ENCODE measurements at places on chromosomes 13 and 19.
A peak's percentile ranks its signal among the peaks of the same experiment; 100 is the strongest.

DNA sequence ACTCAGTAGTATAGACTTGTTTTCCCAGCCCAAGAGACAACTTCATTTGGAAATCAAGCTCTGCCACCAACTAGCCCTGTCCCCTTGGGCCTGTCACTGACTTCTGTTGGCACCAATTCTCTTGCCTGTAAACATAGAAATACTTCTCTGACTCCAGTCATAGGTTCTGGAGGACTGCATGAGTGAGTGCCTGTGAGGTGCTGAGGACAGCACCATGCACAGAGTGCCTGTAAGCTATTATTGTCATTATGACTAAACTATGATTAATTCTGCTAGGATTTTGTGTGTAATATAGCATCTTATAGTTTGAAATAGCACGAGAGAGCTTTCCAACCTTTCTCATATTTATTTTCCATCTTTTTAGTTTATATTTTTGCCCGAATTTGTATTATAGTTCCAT is 247.9 kb downstream of the MYO16 start:
- peak; percentile 47 for DNase-seq

- no peak for DNase-seq
These were observed 111.3 kb downstream of the SLC7A1 start for GRCh38 chr13:29484236-29484635.

GRCh38 chr13:80040196-80040980 is 300.5 kb downstream of the SPRY2 start:
- peak; percentile 98 for DNase-seq

- peak; percentile 14 for DNase-seq
These were observed 43.7 kb downstream of the NUMBL start for GRCh38 chr19:40646743-40647254.

DNA sequence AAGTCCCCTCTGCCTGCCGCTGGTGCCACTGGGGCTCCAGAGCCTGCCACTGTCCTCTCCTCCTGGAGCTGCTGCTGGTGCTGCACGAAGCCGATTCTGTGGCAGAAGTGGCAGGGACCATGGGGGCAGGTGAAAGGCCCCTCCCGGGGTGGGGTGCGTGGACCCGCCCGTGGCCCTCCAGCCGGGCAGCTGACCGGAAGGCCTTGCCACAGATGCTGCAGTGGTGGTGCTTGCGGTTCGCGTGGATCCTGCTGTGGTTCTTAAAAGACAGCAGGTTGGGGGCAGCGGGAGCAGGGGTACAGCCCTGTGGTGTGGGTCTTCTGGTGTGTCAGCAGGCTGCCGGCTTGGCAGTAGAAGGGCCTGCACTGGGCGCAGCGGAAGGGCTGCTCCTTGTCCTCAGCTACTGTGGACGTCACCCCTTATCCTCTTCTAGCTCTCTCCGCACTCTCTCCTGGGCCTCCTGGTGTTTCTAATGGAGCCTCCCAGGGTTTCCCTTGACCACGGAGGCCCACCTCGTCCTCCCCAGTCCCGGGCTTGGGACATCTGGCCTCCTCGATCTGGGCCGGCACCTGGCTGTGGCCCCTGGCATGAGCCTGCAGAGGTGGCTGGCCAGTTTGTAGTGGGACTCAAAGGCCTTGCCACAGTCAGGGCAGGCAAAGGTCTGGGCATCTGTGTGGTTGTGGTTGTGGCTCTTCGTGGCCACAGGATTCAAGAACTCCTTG is 380.4 kb downstream of the OLFM4 start:
- no peak for DNase-seq

DNA sequence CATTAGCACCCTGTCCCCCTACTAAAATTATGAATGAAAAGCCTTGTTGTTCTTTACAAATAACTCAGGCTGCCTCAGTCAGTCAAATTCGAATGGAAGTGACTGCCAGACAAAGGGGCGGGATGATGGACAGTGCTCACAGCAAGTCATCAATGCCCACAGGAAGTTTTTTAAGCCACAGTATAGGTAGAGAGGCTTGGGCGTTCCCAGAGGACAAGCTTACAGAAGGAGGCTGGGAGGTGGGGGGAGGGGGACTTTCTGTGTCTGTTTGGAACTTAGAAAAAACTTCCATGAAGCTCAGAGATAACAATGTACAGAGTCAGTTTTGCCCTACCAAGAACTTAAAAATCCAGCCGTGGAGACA is 18.5 kb upstream of the SPRY2 start:
- DNase-seq, result no peak

DNA sequence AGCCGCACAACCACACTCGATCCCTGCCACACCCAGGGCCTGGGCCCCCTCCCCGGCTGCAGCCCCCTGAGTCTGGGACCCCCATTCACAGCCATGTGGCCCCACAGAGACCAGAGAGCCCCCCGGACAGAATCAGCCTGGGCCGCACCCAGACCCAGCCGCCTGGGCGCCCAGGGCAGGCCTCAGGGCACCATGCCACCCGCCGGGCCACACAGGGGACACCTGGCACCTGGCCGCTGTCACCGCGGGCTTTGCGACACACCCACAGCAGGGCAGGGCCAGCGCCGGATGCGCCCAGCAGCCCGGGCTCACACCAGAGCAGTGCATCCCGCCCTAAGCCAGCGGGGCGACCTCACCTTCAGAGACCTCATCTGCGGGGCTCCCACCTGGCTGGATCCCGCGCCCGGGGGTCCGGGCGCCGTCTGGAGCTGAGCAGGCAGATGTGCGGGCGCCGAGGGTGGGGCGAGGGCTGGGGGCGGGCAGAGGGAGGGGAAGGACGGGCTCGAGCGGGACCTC is 443 bp downstream of the TBXA2R start:
- no peak for DNase-seq

- no peak for DNase-seq
These were observed 185.4 kb downstream of the KDM4B start for GRCh38 chr19:5154129-5154798.

- DNase-seq, result no peak
These were observed 24.8 kb downstream of the WBP4 start for GRCh38 chr13:41085961-41086585.

- peak; percentile 69 for DNase-seq
These were observed 18.8 kb downstream of the UBE2L5 start for GRCh38 chr13:30440910-30441703.

- DNase-seq, result no peak
These were observed 124.5 kb downstream of the COL4A1 start for GRCh38 chr13:110182461-110182860.

DNA sequence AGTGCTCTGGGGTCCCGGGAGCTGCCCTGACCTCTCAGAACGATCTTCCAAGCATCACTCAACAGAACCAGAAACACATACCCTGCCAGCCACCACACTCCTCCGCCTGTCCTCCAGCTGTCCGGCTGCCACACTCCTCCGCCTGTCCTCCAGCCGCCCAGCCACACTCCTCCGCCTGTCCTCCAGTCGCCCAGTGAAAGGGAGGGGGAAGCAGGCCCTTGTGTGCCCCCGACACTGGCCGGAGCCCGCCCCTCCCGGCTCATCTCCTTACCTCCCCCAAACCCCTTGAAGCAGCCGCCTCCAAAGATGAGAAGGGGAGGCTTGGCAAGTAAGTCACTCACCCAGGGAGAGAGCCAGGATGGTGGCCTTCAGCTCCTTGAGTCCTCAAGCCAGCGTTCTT is 40.2 kb downstream of the STK24 start:
- no peak for DNase-seq

DNA sequence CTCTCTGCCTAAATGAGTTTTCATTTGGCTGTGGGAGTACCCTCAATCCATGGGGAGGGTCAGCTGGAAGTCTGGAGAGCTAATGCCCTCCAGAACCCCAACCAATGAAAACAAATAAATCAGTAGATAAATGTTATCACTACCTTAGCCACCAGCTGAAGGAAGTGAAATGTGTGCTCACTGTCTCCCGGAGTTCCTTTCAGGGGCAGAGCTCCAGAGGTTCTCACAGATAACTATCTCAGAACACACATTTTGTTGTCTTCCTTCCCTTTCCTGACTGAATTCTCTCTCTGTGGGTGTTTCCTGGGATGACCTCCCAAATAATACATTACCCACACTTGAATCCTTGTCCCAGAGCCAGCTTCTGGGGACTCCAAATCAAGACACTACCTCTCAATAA is 779.6 kb downstream of the DIAPH3 start:
- no peak for DNase-seq

- no peak for DNase-seq
These were observed 30.8 kb upstream of the IGFL1 start for GRCh38 chr19:46198756-46199155.

GRCh38 chr13:113166681-113167080 is 8.2 kb downstream of the PROZ start:
- DNase-seq, result no peak

DNA sequence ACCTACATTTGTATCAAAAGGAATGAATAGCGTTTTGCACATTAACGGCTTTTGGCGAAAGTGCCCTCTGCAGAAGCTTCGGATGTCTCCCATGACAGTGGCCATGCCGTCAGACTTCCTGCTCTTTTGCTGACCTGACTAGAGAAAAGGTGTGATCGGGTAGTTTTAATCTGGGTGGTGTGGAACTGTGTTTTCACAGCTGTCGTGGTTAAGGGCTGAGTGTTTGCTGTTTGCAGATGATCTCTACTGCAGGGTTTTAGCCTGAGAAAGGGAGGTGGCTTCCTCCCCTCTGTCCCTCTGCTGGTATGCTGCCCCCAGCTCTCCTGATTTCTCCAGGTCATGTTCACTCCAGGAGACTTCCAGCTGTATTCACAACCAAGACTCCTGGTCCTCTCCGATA is 22.4 kb downstream of the ZNF71 start:
- no peak for DNase-seq

GRCh38 chr13:58843071-58843470 is 1211.5 kb downstream of the PCDH17 start:
- DNase-seq, result no peak

DNA sequence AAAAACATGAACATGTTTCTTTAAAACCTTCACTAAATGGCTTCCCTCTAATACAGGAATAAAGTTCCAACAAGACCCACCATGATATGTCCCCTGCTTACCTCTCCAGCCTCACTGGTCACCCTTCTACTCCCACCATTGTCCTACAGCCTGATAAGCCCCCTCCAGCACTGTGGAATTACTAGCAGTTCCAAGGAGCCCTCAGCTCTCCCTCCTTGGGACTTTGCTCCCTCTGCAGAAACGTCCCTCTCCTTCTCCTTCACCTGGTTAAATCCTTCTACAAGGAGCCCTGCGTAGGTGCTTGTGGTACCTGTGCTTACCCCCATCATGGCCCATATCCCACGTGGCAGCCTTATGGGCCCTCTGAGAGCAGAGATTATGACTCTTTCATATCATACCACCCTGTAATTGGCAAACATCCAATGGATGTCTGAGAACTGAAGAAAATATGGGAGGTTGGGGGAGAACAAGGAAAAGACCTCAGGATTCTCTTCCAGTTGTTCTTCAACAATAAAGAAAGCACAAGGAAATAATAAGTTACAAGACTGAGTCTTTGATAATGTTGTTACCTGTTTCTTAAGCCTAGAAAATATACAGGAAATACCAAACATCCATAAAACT is 26.1 kb upstream of the DOCK9 start:
- no peak for DNase-seq

DNA sequence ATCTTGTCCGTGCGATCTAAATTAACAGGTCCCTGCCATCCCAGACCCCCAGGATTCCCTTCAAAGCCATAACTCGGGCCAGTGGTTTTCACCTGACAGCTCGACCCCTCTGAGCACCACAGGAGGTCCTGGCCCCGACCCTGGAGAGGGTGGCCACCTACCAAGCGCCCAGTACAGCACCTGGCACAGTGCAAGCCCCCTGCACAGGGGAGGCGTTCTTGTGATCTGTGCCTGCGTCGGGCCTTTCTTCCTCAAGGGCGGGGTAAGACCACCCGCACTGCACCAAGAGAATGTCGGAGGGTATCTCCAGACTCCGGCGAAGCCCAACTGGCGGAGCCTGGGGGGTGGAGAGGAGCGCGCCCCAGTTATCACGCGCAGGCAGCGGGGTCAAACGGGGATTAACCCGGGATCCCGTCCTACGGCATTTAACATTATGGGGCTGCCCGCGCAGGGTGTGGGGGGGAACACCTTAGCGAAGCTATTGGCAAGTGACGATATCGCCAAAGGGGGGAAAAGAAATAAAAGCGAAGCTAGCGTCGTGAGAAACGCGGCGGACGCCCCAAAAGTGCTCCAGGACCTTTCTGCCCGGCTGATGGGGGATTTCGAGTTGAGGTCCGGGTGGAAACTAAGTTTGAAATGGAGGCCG is 1.3 kb upstream of the HNRNPL start:
- DNase-seq, result no peak

- DNase-seq, result no peak
These were observed 502 bp downstream of the VRK3 start for GRCh38 chr19:50024719-50025021.

DNA sequence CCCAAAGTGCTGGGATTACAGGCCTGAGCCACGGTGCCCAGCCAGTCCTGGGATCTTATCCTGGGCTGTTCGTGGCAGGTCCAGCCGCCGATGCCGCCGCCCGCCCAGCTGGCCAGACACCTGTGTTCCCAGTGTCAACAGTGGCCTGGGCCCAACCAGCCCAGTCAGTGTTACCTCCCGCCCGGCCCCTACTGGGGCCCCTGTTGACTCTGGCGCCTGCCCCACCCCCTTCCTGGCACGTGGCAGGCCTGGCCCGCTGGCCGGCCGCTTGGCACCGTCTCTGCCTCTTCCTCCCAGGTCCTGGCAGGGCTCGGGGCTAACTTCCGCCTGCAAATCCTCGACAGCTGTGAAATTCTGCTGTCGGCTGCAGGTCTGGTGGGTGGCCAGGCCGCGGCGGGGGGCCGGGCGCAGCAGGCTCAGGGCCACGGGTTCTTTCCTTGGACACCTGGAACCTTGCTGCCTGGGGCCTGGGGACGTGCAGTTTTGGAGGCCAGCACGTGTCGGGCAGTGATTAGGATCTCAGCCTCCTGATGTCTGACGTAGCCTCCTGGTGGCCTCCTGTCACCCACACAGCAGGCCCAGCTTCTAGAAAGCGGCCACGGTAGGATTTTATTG is 9.1 kb downstream of the ARID3A start:
- DNase-seq, result no peak

DNA sequence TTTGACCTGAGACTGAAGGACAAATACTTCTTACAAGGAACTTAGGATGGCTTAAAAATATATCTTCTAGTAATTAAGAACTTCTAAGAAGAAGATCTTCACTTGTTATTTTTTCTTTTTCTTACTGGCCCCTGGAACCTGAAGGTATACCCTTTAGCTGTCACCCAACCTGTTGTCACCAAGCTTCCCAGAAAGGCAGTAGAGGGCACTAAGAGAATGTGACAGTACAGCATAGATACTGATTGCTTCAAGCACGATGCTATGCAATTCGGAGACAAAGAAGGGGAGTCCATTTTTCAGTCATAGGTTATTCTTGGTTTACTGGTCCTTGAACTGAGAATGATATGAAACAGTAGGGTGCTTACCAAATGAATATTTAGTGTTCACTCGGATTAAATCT is 208.3 kb upstream of the PCDH9 start:
- no peak for DNase-seq
